ENCODE measurements at places on chromosomes 11 and 22.

DNA sequence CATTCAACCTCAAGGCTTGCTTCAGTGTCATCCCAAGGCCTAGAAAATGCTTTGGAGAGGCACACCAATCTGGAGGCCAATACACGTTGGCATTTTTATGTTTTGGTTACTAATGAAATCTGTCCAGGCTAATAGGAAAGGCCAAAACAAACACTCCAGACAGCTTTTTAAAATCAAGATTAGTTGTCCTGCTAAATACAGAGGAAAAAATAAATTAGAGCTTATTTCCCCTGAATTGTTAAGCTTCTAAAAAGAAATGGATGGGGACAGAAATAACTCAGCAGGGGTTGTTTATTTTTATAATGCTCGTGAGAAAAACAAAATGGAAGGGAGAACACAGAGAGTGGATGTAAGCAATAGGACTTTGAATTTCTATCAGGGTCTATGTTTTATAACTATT, 438.5 kb upstream of the LRRC4C start:
- no peak for DNase-seq

- DNase-seq = no peak
Observed at GRCh38 chr11:69644071-69644961, 3.4 kb downstream of the CCND1 start.

GRCh38 chr22:46061501-46062231, 84.7 kb upstream of the WNT7B start:
- no peak for DNase-seq

DNA sequence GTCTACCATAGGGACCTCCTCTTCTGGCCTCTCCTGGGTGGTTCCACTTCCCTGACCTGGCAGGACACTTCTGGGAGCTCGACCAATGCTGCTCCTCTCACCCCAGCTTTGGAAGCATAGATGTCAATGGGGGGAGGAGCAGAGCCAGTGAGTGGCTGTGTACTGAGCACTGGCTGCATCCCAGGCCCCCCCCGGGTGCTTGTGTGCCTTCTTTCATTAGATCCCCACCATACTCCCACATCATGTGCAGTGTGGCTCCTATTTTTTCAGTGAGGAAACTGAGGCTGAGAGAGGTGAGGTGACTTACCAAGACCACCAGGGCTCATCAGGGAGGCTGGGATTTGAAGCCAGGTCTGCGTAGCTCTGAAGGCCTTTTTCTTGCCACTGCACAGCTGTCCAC, 44.3 kb downstream of the LRRC32 start:
- no peak for DNase-seq

DNA sequence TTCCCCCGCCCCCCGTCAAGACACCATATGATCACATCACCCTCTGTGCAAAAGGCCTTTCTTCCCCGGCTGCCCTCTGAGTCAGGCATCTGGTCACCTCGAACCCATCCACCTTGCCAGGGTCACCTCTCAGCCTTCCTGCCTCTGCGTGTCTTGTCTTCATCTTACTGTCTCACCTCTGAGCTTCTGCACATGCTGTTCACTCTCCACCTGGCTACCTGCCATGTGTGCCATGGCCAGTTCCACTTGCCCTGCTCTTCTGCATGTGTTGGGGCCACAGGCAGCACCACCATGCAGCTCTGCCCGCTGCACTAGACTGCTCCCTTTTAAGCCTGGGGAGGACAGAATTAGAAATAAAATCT, 9.8 kb downstream of the ZNF74 start:
- no peak for DNase-seq

DNA sequence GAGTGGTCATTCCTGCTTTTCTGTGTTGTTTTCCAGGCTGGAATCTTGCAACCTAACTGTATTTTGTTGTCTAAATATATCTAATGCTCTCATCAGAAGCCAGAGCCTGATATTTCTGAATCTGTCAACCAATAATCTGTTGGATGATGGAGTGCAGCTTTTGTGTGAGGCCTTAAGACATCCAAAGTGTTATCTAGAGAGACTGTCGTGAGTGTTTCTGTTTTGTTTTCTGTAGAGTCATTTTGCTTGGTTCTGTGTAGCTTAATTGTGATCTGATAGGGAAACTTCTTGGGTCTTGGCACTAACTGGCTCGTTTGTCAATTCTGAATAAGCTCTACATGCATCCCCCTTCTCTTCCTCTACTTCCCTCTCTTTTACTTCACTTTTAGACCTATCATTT, 31.2 kb upstream of the RBMXL2 start:
- DNase-seq = no peak

DNA sequence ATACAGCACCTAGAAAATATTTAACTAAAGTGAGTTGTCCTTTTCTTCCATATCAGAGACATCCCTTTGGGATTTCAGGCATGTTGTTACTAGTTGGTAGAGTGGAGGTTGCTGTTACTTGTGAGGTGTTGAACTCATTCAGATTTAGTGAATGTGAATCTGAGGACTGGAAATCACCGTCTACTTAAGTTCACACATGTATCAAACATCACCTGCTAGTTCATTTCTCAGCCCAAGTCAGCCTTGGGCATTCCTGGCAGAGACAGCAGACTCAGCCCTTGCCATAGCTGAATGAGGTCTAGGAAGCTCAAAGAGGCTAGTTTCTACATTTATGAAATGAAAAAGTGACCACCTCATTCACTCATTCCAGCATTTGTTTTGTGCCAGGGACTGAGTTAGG, 9.7 kb downstream of the KDELR3 start:
- no peak for DNase-seq

All from CD4-positive, alpha-beta T cell treated with Interleukin-17A for 1 hour (primary cell).